ENCODE measurements at places on chromosomes 5 and 9.

GRCh38 chr5:139223481-139223880 is 25.3 kb upstream of the SIL1 start:
- no peak for DNase-seq

GRCh38 chr9:2570615-2571479 is 50.7 kb upstream of the VLDLR start:
- DNase-seq = peak; percentile 42

DNA sequence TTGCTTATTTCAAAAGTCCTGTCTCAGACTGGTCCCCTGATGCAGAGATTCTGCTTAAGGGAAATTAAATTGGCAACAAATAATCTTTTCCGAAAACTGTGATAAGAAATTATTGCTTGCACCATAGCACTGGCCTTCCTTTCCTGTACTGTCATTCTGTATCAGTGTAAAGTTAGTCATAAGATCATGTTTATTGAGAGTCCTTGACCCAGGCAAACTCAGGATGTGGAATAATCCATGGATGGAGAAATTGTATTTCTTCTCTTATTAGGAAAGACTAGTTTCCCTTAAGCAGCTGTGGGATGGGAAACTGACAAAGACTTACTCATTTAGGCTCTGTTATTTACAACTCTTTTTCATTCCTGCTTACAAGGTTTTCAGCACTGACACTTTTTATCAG is 83.0 kb upstream of the RANBP6 start:
- DNase-seq = no peak

DNA sequence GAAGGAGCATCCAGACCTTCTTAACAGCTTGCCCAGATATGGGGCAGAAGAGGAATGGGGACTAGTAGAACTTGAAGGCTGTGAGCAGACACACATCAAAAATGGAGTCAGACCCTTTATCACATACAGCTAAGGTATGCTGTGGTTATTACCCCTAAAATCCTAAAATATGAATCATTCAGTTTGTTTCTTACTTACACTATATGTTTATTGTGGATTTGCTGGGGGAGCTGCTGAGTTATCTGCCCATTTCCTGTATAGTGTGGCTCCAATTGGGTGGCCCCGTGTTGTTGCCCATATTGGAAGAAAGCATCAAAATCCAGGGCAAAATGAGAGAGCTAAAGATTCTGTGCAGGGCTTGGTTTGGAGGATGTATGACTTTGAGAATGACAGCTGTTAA is 56.9 kb downstream of the AP3S1 start:
- DNase-seq = no peak

DNA sequence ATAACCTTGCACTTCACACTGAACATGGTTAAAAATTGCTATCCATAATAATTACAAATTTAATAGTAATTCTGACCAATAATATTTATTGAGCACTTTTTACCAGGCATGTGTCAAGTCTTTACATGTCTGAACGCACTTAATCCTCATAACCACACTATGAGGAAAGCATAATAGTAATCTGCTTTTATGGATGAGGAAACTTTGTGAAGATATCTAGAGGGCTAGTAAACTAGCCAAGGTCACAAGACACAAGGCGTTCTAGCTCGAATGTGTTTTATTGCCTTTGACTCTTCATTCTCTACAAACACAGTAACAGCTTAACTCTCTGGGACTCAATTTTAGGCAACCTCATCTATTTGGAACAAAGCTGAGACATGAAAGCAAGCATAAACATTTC is 205.1 kb downstream of the ARHGEF28 start:
- DNase-seq = no peak

- no peak for DNase-seq
Observed at GRCh38 chr5:163177971-163178370, 259.4 kb upstream of the CCNG1 start.

DNA sequence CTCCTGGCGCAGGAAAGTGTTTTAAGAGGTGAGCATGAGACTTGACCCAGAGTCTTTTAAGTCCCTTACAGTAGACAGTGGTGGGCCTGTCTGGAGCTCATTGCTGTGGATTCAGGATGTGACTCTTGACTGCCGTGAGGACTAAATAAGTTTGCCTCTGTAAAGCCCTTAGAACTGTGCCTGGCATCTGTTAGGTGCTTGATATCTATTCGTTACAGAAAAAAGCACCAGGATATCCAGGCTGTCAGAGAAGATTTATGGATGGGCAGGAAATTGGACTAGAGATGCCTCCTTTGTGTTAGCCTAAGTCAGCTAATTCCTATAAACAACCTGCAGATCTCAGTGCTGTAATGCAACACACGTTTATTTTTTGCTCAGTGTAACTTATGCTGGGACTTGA is 12.6 kb downstream of the ERGIC1 start:
- DNase-seq = no peak

- DNase-seq = no peak
Observed at GRCh38 chr9:27539479-27540441, 10.1 kb upstream of the MOB3B start.

GRCh38 chr9:130472184-130472705 is 27.5 kb downstream of the ASS1 start:
- DNase-seq = no peak

- no peak for DNase-seq
Observed at GRCh38 chr9:131545786-131546335, 538 bp downstream of the PRRT1B start.
